ENCODE measurements at places on chromosomes 12 and 14.

DNA sequence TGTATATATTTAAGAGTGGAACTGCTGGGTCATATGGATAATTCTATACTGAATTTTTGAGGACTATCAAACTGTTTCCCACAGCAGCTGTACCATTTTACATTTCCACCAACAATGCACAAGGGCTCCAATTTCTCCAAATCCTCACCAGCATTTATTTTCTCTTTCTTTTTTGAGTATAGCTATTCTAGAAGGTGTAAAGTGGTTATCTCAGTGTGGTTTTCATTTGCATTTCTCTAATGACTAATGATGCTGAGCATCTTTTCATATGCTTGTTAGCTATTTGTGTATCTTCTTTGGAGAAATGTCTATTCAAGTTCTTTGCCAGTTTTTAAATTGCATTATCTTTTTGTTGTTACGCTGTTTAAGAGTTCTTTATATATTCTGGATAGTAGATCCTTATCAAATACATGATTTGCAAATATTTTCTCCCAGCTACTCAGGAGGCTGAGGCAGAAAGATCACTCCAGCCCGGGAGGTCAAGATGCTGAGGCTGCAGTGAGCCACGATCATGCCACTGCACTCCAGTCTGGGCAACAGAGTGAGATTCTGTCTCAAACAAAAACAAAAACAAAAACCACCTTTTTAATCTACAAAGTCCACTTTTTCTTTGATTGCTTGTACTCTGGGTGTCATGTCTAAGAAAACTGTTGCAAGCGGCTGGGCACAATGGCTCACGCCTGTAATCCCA, 32.8 kb downstream of the GTF2A1 start:
- no peak for DNase-seq

GRCh38 chr14:46885566-46885965, 234.0 kb upstream of the RPL10L start:
- no peak for DNase-seq

DNA sequence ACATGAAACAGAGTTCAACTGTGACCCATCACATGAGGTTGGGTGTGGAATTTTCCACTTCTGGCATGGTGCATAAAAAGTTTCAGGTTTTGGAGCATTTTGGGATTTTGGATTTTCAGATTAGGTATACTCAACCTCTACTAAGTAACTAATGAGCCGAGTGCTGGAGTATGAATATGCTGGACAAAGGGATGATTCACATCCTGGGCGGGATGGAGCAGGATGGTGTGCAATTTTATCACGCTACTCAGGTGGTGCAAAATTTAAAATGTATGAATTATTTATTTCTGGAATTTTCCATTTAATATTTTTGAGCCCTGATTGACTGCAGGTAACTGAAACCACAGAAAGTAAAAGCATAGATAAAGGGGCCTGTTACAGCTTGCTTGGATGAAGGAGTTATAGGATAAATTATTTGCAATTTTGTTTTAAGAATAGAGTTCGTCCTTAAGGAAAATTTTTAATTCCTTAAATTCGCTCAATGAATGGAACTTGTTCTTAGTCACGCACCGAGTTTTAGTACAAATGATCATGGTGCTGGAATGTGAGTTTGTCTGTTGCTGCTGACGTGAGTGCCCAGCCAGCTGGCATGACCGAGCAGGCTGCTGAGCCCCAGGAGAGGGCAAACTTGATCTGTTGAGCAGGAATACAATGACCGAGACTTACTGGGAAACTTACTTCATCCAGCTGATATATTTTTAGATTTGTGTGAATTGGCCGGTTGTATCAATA, 176.3 kb downstream of the ESR2 start:
- DNase-seq, result no peak

- no peak for DNase-seq
Measured at GRCh38 chr14:92563359-92563758, 49.8 kb downstream of the RIN3 start.

DNA sequence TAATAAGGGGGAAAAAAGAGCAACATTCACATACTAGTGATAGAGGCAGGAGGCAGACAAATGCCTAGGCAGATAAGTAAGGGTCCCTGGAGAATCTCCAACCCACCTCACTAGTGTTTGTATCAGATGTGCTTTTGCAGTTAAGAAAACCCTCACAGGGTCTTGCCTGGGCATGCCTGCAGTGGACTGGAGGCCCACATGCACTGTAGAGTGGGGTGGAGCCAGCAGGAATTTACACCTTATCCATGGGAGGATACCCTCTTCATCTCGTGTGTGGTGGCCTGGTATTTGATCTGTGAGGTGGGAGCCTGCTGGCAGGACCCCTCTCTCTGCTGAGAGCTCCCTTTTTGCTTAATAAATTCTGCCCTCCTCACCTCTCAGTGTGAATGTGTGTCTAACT, 238.0 kb upstream of the SLC16A7 start:
- no peak for DNase-seq

DNA sequence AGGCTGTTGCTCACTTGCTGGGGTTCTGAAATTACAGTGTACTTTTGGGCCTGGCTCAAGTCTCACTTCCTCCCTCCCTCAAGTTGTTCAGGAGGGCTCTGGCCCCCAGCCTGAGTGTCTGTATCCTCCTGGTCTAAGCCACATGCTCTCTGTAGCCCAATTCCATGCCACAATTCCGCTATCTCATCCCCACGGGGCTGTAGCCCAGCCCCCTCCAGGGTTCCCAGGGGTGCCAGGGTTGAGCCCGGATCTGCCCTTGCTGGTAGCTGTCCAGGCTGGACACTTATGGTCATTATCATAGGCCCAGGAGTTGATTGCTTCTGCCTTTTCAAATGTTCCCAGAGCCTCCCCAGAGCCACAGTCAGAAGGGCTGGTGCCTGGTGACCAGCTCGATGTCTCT, 65.3 kb downstream of the PRIMA1 start:
- no peak for DNase-seq

- DNase-seq, result no peak
Measured at GRCh38 chr12:89185889-89186288, 166.4 kb downstream of the DUSP6 start.
